ENCODE measurements at places on chromosomes 3 and 15.

DNA sequence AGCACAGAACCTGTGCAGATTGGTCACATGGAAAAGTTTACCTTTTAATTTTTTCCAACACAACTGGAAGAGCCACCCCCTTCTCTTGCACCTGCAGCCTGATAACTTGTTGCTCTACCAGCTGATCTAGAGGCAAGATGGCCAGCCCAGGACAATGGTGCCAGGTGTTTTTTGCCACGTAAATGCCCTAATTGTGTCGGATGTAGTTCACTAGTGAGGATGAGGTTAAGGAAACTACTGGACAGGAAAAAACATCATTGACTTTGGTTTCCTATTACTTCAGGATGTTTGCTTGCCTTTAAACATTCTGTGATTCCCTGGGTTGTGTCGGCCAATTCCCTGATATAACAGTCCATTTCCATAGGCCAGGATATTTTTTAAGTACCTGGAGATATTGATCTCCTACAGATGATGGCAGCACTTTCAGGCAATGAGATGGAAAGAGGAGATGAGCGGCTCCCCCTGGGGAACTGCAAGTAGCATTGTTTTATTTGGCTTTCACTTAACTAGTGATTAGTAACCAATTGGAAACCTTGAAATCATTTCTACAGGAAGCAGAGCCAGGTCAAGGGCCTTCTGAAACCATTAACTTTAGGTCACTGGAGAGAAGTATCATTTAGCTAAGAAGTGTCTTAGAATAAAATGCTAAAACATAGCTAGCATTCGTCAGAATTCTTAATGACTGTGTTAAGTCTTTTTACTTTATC, 72.5 kb downstream of the OSBPL10 start:
- DNase-seq, result no peak

DNA sequence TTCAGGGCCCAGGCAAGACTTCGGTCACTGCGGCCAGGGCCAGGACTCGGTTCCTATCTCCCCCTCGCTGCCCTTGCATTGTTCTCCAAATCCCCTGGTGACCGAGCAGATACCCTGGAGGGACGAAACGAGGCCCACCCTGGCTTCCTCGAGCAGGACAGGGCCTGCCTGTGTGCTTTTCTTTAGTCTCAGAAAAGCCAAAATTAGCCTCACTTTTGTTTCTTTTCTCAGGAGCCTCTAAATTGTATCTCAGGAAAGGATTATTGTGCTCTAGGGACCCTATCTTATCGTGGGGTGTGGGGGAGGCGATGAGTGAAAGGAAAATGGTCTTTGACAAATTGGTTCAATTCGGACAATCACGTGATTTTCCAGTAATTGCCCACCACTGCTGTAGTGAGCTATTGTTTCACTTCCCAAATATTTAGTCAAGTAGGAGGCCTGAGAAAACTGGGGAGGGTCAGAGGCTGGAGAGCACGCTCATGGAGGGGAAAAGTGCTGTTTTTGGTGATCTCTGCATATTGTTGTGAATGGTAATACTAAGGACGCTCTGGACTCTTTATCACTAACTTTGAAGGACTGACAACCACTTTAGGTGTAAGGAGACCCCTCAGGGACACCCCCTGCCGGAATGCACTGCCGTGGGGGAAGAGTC, 61.6 kb downstream of the TMEM44 start:
- DNase-seq, result no peak

- DNase-seq, result no peak
These were observed 59.7 kb downstream of the LRIG1 start for GRCh38 chr3:66441129-66441528.

- no peak for DNase-seq
These were observed 85.6 kb downstream of the CPN2 start for GRCh38 chr3:194265505-194265892.

GRCh38 chr15:60283936-60284335, 113.8 kb downstream of the ANXA2 start:
- no peak for DNase-seq

DNA sequence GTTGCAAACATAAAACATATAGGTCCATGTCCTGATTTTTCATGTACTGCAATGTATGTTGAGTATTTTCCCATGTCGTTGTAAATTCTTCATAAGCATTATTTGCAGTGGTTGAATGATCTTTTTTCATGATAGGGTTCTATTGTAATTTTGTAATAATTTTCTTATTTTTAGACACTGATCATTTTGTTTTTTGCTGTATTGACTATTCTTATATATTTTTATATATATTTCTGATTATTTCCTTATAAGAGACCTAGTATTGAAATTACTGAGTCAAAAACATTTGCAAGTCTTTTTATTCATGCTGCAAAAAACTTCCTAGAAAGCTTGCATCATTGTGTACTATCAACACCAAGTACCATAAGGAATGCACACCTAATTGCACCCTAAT, 31.2 kb upstream of the ZNF774 start:
- DNase-seq, result no peak

DNA sequence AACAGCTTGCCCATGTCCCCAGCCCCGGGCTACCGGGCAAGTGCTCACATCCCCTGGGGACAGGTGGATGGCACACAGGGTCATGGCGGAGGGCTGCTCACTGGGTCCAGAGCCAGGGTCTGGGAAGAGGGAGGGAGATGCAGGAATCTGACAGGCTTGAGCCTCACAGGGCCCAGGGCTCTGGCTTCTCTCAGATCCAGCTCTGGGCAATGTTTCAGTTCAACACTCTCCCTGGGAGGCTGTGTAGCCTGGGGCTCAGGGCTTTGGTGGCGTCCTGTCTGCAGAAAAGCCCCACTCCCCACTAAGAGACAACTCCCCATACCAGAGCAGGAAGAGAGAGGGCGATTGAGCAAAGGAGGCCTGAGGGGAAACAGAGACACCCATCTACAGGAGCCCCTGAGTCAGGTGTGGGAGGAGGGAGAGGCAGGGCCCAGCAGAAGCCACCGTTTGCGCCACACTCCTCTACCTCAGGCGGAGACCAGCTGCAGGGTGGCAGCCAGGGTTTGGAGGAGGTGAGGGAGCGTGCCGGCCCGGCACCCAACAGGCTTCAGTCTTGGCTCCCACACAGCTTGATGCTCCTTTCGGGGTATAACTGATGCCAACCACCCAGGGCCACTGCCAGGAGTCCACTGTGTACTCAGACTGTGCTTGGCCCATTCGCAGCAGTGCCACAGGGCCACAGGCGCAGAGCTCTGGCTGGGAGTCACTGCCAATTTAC, 16.8 kb upstream of the SRP14 start:
- no peak for DNase-seq

- no peak for DNase-seq
These were observed 61.8 kb downstream of the HACD2 start for GRCh38 chr3:123523023-123523412.

DNA sequence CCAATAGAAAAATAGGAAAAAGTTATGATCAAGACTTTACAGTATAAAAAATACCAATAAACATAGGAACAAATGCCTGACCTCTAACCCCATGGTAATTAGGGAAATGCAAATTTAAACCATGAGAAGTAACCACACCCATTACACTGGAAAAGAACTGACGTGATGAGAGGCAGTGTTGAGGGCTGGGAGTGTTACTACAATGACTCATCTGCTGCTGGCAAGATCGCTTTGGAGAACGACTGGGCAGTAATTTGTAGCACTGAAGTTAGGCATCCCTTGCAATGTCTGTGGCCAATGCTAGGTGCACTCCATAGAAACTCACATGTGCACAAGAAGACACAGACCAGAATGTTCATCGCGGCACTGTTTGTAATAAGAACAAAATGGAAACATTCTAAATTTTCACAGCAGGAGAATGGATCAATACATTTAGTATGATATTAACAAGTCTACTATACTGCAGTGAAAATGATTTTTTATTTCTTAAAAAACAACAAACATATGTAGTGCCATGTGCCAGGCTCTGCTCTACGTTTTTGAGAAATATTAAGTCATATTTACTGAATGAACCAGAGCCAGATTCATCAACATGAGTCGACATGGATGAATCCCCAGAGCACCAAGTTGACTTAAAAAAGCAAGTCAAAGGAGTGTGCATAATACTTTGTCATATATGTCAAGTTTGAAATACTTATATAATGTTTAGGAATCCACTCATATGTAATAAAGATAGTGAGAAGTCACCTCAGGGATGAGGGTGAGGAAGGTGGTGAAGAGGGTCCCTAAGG, 37.6 kb upstream of the EPHB3 start:
- DNase-seq, result peak; percentile 16
